ENCODE measurements at places on chromosomes 2 and 18.

GRCh38 chr2:112074506-112074905 lies 19.4 kb downstream of the TMEM87B start:
- no peak for DNase-seq

- no peak for DNase-seq
Observed at GRCh38 chr2:37831081-37831780, 93.9 kb upstream of the RMDN2 start.

GRCh38 chr18:14975431-14975830 lies 227.5 kb downstream of the ANKRD30B start:
- no peak for DNase-seq

GRCh38 chr2:157269922-157270321 lies 12.4 kb downstream of the GALNT5 start:
- no peak for DNase-seq

GRCh38 chr2:101111262-101111838 lies 39.8 kb downstream of the TBC1D8 start:
- DNase-seq: no peak

DNA sequence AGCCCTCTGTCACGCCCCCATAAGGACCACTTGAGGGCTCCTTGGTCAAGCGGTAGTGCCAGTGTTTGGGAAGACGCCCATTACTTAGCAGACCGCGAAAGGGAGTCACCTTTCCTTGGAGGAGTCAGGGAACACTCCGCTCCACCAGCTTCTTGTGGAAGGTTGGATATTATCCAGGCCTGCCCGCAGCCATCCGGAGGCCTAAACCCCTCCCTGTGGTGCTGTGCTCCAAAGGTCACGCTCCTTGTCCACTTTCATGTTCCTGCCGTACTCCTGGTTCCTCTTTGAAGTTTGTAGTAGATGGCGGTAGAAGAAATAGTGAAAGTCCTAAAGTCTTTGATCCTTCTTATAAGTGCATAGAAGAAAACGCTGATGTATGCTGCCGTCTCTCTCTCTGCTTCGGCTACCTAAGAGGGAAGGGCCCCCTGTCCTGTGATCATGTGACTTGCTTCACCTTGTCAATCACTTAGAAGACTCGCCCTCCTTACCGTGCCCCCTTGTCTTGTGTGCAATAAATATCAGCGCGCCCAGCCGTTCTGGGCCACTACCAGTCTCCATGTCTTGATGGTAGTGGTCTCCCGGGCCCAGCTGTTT lies 1.7 kb upstream of the CATIP start:
- DNase-seq: no peak

- no peak for DNase-seq
Observed at GRCh38 chr18:25282282-25282681, 69.7 kb downstream of the ZNF521 start.

DNA sequence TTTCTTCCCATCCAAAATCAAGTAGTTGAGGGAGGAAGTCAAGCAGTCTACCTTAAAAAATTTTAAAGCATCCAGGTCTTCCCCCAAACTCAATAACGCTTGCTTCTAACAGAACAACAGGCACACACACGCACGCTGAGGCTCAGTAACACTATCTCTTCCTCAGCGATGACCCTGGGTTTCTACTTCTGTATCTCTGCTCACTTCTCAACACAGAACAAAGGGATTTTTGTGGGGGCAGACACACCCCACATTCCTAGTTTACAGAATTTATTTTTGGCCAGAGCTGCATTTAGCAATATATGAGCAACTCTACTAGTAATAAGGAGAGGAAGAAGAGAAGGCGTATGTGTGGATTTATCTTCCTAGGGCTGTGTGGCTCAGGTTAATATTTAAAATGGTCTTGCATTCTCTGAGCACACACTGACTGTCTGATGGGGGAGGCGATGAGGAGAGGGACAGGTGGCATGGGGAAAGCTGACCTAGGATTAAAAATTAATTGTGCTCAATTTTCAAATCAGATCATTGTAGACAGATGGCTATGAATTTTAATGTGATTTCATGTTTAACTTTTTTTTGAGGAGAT lies 71.3 kb upstream of the PPM1B start:
- peak; percentile 42 for DNase-seq
